GM03348 (cell line): ENCODE measurements at places on chromosomes 12 and 14.

DNA sequence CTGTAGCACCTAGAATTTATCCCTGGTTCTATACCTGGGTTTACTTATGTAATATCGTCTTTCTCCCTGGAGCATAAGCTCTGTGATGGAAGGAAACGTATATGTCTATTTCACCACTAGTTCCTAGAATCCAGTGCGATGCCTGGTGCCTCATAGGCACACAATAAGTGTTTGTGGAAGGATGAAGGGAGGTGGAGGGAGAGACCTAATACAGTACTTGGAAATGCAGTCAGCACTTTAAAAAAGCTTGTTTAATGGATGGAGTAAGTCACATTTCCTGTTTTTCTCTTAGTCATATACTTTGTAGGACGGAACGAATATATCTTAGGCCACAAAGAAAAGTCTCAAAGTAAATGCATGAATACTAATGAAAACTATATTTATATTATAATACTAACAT is 186.5 kb upstream of the HMGA2 start:
- DNase-seq = no peak

GRCh38 chr12:8501720-8502119 is 11.6 kb upstream of the CLEC4D start:
- DNase-seq = no peak

DNA sequence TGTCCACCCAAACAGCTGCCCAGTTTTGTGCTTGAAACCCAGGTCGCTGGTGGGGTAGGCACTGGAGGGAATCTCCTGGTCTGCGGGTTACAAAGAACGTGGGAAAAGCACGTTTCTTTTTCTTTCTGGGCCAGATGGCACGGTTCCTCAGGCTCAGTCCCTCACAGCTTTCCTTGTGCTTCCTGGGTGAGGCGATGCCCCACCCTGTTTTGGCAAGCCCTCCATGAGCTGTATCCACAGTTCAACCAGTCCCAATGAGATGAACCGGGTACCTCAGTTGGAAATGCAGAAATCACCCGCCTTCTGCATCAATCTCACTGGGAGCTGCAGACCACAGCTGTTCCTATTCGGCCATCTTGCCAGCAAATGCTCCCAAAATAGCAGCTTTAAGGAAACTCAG is 51.4 kb upstream of the TMTC2 start:
- no peak for DNase-seq

DNA sequence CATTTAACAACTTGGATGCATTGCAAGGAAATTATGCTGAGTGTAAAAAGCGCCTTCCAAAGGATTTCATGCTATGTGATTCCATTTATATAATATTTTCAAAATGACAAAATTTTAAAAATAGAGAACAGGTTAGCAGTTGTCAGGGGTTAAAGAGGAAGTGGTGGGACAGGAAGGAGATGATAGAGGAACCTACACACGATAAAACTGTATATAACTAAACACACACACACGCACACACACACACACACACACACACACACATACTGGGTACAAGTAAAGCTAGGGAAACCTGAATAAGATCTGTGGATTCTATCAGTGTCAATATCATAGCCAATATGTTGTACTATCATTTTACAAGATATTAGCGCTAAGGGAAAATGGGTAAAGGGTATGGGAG is 17.2 kb downstream of the TTC9 start:
- no peak for DNase-seq

GRCh38 chr12:10540776-10541205 is 35.1 kb downstream of the EIF2S3B start:
- DNase-seq = no peak

DNA sequence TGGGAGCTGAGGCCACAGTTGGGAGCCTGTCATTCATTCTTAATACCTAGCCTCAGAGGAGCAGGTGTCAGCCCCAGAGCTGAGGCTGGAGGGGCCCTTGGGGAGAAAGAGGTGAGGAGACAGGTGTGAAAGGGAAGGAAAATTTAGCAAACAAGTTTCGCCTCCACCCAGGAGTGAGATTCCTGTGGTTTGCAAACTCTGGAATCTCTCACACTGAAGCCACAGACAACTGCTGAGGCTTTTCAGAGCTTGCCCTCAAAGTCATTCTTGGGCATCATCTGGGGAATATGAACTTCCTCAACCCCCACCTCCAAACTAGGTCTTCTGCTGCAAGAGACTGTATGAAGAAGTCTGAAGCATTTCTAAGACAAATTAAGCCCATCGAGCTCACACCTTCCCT is 589.5 kb upstream of the TBX3 start:
- DNase-seq = no peak

DNA sequence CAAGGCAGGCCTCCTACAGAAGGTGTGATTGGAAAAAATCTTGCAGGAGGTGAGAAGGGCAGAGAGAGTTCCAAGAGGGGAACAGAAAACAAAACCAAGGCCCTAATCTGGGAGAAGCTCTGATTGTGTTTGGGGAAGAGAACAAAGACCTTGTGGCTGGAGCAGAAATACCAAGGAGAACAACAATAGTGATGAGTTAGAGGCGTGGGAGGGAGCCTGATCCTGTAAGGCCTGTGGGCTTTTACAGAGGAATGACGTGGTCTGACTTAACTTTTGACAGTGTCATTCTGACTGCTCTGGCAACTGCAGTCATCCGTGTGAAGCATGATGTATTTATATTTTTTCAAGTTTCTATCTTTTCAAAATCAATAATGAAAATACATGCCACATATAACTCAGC is 200.6 kb downstream of the ANO4 start:
- peak; percentile 30 for DNase-seq

DNA sequence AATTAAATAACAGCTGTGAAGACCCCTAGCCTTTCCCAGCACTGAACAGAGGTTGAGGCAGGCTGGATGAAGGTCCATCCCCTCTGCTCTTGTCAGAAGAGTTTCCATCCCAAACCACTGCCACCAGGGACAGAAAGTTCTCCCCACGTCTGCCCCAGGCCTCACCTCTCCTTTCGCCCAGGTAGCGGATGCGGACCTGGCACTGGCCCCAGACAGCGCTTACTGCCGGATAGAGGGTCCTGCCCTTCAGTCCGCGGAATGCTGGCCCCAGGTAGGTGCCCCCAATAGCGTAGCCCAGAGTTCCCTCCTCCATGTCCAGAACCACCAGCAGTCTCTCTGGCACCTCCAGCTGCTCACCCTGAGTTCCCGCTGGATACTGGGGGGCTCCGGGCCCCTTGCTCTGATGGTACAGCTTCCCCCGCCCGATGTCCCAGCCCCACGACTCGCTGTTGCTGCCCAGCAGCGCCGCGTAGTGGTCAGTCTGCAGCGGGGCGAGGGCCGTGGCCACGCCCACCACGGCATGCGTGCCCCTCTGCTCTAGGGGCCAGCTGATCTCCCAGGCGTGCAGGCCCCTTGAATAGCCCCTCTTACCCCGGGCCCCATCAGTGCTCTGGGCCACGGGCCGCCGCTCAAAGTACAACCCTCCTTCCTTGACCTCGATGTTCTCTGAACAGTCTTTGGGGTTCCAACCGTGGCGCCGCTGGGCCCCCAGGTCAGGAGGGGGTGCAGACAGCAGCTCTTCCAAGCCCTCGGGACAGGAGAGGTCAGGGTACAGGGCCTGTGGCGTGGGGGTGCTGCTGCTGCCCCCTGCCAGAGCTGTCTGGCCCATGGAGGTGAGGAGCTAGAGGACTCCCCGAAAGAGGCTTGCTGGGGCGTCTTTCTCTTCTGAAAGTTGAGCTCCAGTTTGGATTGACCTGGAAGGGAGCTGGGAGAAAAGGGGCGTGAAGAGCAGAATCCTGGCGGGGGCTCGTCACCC is 742 bp downstream of the SPSB2 start:
- peak; percentile 90 for DNase-seq

DNA sequence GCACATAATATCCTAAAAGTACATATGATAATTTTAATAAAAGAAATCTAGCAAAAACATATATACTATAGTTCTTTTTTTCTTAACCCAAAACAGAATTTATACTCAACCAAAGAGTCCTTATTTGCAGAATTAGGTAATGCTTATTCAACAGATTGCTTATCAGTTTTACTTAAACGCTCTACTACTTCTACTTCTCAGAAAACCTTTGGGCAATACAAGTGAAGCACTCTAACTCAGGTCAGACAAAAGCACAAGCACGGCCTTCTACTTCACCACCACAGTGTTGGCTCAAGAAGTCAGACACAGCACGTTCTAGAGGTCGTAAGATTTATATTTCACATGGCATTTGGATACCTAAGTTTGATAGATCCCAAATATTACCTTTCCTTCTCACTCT is 29.2 kb downstream of the DICER1 start:
- DNase-seq = no peak

GRCh38 chr14:86532219-86532618 is 1002.3 kb downstream of the FLRT2 start:
- no peak for DNase-seq

DNA sequence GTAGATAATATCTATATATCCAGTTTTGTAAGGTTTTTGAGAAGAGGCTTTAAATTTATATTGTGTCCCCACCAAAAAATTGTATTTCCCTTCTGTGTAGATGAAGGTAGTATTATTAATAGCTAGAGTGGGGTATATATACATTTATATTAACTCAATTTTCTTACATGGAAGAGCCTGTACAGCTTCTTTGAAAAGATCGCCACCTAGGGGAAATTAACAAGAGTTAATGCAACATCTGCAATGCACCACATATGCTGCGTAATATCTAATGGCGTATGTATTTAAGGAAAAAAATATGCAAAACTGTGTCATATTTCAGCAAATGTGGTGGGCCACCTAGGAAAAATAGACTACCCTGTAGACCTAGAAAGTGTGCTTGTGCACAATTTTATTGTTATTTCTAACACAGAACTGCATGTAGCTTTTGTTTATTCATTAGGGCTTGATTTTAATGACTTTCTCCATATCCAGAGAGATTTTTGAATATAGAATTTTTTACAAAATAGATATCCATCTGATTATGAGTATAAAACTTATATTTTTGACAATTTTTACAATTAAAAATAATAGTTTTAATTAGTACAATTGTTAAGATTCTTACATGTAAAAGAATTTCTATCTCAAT is 14.0 kb downstream of the CCER1 start:
- peak; percentile 52 for DNase-seq

DNA sequence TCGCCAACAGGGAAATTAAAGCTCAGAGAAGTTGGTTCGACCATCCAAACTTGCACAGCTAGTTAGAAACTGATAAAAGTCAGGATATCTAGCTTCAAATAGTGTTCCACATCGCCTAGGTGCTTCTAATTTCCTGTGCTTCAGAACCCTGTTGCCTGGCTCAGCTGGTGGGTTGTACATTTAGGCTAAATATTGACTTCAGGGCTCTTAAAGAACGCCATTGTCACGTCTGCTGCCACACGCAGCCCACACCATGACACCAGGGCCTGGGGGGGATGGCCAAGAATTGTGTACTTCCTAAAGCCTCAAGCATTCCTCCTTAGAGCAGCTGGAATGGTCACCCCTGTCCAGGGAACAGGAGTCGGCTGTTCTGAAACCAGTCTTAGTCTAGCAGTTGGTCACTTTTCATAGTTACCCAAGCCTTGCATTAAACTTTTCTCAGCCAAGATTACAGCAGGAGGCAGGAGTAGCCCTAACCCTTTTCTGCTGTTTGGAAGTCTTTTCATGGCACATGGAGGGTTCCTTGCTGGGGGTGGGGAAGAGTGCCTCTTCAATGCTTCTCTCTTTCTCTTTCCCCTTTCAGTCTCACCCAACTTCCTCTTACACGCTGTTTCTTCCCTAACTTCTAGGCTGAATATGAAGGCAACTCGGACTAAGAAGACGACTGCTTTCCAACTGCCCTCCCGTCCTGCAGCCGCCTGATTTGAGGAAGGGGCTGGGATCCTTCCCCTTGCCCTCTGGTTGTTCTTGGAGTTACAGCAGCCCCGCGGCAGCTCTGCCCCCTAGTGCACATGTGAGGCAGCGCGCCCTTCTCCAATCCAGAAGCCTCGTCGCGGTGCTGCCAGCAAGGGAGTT is 17.1 kb downstream of the FOS start:
- peak; percentile 81 for DNase-seq

DNA sequence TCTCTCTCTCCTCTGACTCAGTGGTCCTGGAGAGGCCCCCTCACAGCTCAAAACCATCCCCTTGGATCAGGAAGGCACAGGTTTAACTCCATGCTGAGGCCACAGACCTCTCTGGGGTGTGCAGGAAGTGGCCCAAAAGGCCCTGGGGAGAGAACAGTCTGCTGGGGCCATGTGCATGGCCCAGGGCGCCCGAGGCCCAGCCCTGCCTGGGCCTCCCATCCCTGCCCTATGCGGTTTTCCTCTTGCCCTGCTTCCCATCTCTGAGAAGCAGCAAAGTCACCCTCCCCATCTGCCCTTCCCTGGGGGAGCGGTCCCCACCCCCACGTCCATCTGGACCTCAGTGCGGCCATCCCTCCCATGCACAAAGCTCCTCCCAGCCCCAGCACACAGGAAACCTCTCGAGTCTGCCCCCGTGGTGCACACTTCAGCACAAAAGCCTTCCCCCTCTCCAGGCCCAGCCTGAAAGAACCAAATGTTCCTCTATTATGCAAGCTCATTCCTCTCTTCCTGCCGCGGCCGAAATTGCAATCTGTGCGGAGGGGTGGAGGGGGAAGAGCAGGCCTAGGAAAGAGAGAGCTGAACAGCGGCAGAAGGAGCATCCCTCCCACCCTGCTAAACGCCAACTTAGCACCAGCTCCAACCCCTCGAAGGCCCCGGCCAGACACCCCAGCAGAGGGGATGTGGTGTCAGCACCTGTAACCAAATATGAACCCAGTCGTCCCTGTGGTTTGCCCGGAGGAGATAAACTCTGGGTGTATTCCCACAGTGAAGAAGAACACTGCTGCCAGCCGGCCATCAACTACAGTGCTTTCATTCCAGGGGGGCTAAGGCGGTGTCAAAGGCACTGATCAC is 108.5 kb downstream of the SCARB1 start:
- peak; percentile 89 for DNase-seq

DNA sequence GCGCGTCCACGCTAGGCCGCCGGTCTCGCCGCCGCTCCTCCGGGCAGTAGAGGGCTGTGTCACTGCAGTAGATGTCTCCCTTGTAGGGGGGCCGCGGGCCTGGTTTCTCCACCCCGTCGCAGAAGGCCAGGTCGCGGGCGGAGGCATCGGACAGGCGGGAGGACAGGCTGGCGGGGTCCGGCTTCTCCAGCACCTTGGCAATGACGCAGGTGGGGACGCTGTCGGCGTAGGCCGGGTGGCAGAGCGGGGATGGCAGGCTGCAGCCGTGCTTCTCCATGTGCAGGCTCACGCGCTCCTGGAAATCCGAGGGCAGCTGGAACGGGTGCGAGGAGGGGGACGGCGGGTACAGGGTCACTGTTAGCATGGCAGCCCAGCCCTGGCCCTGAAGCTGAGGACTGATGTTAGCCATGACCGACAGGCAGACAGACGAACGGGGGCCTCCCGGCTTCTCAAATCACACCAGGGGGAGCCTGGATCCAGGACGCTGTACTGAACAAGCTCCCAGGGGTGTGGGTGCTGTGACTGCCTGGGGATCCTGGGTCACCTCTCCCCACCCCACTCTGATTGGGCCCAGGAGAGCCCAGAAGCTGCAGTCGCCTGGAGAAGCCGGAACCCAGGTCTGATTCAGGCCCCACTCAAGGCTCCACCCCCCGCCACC is 48.1 kb downstream of the BEGAIN start:
- no peak for DNase-seq

- DNase-seq = peak; percentile 52
Observed at GRCh38 chr14:74658535-74659131, 46.6 kb upstream of the LTBP2 start.

GRCh38 chr12:119301379-119301778 is 33.1 kb upstream of the CCDC60 start:
- DNase-seq = no peak
